Activated T-cell treated with anti-CD3 and anti-CD28 coated beads for 4 hours (primary cell): ENCODE measurements at places on chromosomes 12 and 14.

GRCh38 chr14:76589246-76589645 is 172.0 kb upstream of the VASH1 start:
- no peak for DNase-seq

DNA sequence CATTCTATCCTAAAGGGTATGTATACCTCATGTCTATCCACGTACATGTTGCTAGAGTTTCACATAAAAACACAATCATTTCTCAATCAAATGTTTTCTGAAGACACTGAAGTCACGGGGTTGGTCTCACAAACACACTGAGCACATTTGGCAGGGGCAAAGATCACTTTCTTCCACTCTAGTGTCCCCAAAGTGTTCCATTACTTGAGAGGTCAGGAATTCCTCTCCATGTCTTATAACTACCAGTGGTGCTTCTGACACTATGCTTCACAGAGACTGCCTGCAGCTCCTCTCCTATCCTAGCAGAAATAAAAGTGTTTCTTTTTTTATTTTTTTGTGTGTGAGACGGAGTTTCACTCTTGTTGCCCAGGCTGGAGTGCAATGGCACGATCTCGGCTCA is 19.1 kb downstream of the ZFYVE1 start:
- DNase-seq, result no peak

DNA sequence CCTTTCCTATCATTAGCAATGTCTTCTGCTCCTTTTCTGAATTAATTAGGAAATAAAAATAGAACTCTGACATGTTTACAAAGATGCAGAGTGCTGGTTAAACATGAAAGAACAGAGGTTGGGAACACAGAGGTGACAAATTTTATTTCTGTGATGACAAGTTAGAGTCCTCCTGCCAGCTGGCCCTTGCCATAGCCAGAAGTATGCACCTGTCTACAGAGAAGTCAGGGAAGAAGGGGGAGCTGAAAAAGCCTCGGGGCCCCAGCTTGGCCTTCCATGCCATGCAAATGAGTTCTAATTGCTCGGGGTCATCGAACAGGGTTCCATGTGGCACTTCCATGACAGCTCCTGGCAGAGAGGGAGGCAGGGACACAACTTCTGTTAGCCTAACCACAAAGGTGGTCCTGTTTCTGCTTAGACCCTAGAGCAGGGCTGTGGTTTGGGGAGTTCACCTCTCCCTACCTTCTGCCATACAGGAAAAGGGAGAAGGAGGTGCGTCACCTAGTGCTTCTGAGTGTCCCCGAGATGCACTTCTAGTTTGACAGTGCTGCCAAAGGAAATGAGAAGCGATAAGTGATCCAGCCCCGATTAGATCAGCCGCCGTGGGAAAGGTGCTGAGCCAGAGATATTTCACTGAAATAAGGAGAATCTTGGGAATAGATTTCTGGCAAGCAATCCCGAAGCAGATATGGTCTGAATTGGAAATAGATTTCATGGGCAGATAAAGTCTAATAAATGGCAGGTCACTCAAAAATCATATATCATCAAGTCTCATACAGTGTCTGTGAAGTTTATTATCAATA is 155.8 kb upstream of the FOXN3 start:
- DNase-seq, result no peak

GRCh38 chr14:33408291-33408690 is 469.6 kb downstream of the NPAS3 start:
- DNase-seq, result no peak

DNA sequence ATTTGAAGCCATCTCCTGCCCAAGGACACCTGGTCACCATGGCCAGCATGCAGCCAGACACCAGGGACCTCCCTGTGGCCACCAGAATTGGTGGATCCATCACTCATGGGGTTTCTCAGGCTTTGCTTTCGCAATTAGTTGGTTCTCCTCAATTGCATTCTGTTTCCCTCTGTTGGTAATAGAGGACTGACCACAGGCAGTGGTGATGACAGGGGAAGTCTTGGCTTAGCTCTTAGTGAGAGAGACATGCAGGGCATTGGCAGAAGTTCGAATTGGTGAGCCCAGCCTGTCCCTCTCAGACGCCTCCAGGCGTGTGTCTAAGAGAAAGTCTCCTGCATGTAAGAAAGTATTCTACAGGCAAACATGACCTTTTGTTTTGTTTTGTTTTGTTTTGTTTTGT is 21.3 kb downstream of the HCAR2 start:
- no peak for DNase-seq

DNA sequence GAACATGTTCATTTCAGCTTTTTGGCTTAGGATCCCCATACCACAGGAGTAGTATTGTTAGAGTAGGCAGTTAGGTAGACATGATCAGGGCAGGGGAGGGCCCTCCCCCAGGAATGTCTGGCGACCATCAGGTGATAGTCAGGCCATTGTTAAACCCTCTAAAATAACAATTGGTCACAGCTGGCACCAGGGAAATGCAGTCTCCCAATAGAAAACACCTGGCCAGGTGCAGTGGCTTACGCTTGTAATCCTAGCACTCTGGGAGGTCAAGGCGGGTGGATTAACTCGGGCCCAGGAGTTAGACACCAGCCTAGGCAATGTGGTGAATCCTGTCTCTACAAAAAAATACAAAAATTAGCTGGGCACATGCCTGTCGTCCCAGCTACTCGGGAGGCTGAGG is 187.1 kb downstream of the MON2 start:
- no peak for DNase-seq

DNA sequence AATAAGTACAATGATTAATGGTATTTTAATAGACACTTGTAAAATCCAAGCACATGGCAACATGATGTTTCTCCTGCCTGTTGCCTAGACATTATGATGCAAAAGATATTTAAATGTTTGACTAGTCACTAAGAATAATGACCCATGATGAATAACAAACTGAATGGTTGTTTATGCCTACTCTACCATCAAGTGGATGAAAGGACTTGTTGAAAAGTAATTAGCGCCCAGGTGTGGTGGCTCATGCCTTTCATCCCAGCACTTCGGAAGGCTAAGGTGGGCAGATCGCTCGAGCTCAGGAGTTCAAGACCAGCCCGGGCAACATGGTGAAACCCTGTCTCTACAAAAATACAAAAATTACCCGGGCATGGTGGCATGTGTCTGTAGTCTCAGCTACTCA is 30.7 kb downstream of the KIF21A start:
- no peak for DNase-seq

DNA sequence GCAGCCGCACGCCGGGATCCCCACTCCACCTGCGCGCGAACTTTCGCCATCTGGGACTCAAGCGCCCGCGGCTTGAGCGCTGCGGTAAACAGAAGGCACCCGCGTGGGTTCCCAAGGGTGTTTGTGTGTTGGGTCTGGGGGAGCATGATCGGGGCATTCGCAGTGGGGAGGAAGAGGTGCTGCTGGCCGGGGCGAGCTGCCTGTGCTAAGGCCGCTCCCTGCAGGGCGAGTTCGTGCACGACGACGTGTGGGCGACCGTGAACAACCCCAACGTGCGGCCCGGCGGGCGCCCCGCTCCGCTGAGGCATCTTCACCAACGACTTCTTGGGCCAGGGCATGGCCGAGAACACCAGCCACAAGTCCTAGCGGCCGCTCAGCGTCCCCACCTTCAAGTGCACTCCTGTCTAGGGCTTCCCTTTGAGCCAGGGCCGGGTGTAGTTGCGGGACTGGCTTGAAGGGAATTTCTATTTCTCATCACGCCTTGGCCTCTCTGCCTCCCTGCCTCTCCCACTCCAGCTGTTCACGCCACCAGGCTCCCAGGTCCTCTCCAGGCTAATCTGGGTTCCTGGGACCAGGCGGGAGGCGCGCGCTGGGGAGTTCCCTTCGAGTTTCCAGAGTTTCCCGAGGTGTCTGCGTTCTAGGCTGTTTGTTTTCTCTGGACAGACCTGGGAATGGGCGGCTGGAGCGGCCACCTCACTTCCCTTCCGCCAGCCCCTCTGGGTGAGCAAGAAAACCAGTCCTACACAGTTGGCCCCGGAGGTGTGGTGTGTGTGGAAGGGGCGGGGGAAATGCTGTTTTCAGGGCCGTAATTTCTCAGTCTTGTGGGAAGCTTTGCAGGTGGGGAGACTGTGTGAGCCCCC is 417.8 kb upstream of the TMTC1 start:
- DNase-seq, result no peak

DNA sequence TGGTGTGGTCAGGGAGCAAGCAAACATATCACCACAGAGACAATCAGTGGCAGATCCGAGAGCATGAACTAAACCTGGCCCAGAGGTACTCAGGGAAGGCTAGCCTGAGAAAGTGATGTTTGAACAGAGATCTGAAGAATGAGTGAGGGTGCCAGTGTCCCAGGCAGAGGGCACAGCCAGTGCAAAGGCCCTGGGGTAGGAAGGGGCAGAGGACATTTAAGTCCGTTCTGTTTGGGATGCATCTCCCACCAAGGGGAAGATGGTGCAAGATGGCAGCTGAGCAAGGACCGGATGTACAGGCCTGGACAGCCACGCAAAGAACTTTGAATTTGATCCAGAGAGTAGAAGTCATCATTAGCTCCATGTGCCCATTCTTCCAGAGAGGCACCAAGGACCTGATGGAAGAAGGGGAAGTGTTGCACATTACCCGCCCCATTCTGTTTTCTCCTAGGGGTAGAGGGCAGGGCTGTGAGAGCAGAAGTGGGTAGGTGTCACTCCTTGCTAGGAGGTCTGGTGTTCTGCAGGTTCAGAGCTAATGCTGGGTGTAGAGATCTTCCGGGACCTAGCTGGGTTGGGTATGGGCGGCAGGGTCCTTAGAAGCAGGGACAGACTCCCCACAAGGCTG is 3.9 kb downstream of the DTX1 start:
- DNase-seq, result no peak

- no peak for DNase-seq
Measured at GRCh38 chr12:53613821-53614220, 12.4 kb downstream of the ATF7 start.

DNA sequence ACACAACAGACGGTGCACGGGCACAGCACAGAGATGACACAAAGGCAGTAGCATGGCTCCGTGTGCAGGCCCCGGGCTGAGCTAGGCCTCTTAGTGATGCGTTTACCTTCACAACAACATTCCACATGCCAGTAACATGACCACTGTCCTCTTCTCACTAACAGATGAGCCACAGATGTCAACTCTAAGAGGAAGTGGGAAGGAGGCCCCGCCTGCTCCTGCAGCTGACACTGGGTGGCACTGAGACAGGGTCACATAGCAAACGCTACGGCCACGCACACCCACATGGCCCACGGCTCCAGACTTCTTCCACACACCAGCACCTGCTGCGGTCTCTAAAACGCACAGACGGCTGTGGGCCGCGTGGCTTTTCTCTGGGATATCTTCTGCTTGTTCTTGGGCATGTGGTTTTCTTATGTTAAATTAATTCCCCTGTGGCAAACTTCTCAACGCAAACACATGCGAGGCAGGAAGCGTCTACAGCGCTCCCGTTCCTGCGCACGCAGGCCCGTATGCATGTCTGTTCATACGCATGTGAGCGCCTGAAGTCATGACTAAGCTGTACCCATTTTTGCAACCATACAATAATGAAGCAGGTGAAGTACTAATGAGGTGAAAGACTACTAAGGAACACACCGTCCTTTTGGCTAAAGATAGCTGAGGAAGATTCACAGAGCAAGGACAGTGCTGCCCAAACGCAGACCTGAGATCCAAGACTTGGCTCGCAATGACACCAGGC is 26.8 kb downstream of the AMN start:
- DNase-seq, result peak; percentile 16

- DNase-seq, result no peak
Measured at GRCh38 chr12:53065470-53065869, 13.7 kb downstream of the SPRYD3 start.
